ENCODE measurements at places on chromosomes 16 and 17.

DNA sequence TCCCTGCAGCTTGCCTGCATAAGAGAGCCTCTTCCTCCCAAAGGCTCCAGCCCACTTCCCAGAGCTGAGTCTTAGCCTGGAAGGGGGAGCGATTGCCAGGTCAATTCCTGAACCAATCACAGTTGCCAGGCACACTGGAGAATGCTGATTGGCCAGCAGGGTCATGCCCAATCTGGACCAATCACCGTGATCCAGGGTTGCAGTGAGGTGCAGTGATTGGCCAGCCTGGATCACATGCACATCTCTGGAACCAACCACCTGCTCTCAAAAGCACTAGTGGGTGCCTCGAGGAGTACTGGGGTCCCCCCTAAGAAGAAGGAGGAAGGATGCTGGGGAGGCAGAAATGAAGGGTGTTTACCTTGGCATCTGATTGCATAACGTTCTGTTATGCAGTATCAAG lies 18.4 kb downstream of the NAGPA start:
- no peak for DNase-seq

DNA sequence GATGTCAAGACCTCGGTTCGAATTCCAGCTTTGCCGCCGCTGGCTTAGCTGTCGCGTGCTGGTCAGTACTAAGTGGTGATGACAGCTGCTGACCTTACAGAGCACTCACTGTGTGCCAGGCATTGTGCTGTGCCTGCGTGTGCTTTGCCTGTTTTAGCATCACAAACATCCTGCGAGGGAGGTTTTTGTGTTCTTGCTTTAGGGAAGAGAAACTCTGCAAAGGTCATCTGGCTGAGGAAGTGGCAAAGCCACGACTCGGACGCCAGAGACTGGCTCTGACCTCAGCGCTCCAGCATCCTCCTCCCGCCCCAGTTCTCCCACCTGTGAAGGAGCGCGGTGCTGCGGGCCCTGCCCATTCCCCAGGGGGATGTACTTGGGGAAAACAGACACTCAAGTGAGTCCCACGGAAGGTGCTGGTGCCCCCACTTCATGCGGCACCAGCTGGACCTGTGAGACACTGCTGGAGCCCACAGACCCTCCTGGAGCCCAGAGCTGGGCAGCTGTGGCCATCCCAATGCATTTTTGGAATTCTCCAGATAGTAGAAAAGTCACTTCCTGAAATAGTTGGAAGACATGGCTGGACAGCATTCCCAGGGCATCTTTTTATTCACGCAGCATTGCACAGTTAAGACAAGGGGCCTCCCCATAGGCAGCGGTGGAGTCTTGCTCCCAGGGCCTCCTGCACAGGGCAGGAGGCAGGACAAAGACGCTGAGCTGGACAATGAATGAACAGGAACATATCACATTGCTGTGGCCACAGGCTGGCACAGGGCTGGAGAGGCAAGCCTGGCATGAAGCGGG lies 20.0 kb upstream of the HERPUD1 start:
- peak; percentile 95 for DNase-seq

GRCh38 chr17:67246653-67247415 lies 1.8 kb upstream of the HELZ start:
- DNase-seq = no peak

DNA sequence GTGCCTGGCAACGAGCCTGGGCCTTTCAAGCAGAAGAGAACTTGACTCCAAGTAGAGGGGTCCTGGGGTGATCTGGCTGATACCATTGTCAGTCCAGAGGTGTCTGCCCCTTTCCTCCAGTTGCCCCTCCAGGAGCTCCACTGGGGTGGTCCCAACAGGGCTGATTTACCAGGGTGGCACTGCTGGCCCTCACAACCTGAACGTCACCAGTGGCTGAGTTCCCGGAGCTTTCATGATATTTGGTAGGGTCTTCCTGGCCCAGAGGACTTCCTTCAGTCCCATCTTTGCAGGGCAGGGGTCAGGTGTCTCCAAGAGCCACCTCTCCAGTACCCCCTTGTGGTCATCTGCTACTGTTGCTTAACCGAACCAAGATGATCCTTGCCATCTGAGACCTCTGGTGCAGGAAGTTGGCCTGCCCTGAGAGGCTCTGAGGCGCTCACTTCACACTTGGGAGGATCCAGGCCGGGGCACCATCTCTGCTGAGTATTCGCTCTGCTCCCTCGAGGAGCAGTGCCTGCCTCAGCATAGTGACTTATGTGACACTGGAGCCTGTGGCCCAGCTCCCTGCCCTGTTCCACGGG lies 3.5 kb downstream of the LIMD2 start:
- peak; percentile 42 for DNase-seq

GRCh38 chr16:82063456-82064082 lies 28.5 kb downstream of the HSD17B2 start:
- DNase-seq = no peak

DNA sequence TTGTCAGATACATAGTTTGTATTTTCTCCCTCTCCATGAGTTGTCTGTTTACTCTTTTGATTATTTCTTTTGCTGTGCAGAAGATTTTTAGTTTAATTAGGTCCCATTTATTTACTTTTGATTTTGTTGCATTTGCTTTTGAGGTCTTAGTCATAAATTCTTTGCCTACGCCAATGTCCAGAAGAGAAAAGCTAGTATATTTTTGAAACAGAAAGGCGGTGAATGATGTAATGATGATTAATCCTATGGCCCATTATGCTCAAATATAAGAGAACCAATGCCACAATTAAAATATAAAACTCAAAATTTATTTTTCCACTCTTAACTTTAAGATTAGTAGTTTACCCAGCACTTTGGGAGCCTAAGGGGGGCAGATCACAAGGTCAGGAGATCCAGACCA lies 59.8 kb upstream of the SMIM36 start:
- no peak for DNase-seq

GRCh38 chr16:85546585-85547447 lies 66.3 kb upstream of the GSE1 start:
- DNase-seq = no peak

DNA sequence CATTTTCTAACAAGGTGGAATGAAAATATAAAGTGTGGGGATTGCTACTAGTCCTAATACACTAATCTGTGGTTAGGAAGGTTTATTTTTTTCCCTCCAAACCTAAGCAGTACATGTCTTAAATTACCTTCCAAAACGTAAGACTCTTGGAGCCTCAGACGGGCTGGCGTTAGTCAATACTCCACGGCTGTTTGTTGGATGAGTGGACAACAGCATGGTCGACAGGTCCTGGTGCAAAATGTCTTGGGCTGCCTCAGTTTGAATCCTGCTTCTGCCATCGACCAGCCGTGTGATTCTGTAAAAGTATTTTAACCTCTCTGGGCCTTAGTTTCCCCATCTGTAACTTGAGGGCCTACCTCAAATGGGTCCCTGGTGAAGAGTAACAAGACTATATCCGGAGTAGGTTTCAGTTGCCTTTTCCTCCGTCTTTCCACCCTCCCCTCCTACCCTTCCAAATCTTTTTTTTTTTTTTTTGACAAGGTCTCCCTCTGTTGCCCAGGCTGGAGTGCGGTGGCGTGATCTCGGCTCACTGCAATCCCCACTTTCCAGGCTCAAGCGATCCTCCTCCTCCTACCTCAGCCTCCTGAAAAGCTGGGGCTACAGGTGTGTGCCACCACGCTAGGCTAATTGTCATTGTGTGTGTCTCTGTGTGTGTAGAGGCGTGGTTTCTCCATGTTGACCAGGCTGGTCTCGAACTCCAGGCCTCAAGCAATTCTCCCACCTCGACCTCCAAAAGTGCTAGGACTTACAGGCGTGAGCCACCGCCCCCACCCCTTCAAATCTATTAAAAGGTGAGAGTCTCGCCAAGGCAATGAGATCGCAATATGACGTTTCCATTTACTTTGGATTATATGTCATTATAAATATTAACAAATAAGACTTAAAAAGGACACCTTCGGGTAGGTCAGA lies 5.8 kb downstream of the SCGB1C2 start:
- no peak for DNase-seq

GRCh38 chr17:50931144-50931908 lies 65.2 kb upstream of the TOB1 start:
- DNase-seq = peak; percentile 61

GRCh38 chr17:35555691-35556090 lies 4.9 kb downstream of the SLFN14 start:
- DNase-seq = no peak

DNA sequence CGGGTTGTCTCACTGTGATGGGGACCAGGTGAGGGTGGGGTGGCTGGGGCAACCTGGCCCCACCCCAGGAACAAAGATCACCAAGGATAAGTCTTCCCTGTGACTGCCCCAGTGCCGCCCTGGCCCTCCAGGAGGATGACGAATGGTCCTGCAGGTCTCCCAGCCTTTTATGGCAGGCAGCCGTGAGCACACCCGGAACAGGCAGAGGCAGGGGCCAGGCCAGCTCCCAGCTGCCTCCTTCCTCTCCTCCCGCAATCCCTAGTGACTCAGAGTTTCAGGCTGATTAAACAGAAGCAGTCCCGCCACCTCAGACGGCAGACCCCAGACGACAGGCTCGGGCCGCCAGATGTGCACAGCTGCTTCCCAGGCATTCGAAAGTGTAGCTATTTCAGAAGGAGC lies 13.3 kb downstream of the JUP start:
- DNase-seq = no peak

DNA sequence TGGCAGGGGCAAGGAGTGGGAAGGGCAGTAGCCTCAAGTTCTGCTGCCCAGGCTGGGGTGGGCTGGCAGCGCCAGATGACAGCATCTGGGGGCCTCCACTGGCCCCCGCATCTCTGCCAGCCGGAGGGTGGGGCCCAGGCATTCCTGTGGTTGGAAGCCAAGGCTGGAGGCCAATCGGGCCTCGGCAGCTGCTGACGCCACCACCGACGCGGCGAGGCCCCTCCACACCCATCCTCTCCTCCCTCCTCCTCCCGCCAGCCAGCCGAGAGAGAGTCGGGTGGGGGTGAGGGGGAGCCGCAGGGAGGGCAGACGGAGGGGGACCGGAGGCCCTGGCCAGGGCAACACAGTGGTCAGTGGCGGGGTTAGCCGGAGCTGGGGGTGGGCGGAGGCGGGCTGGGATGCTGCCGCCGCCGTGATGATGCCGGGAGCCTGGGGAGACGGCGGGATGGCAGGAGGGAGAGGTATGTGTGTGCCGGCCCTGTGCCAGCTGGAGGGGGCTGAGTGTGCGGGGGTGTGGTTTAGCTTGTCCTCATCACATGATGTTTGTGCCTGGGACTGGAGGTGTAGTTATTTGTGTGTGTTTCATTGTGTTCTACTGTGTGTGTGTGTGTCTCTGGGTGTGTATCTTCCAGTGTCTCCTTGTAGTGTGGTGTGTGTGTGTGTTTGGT lies 36.6 kb downstream of the ARHGAP23 start:
- DNase-seq = no peak
